ENCODE measurements at places on chromosomes 2 and 18.

DNA sequence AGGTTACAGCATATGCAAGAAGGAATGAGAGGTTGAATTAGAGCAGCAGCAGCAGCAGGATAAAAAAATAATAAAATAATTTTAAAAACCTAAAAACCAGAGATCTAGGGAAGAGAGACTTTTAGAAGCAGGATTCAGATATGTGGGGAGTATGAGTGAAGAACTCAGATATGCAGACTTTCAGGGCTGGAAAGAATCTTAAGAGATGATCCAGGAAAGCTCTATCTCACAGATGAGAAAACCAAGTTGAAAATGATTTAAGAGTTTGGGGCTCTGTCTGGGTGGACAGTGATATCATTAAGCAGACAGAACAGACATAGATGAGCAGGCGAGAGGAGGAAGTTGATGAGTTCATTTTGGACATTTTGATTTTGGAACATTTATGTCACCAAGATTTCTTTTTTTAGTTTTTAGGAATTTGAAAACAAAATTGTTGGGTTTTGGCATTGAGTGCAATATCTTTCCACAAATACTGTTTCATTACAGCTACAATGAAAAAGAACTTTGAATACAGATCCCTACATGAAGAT, 31.8 kb downstream of the BCL2 start:
- no peak for DNase-seq

GRCh38 chr2:149716687-149717086, 129.1 kb upstream of the MMADHC start:
- no peak for DNase-seq

GRCh38 chr2:190854726-190855125, 25.9 kb upstream of the GLS start:
- no peak for DNase-seq

DNA sequence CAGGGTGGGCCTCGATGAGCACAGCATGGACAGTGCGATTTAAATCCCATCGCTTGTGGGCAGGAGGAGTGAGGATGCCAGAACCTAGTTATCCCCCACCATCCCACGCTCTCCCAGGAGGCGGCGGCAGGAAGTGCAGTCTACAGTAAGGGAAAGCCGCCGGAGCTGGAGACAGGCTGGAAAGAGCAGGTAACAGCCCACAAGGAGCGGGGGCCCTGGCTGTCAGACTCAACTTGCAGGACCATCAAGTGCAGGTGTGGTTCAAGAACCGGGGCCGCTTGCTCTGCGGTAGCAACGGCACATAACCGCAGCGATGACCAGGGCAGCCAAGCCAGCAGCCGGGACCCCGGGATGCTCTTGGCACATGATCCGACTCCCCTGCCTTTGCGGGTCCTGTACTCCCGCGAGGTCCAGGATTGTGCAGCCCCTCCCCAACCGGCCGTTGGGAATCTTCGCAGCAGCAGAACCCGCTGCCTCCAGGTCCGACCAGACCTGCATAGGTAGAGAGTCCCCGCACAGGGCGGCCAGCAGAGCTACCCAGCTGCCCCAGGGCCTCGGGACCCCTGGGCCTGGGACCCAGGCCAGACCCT, 82.1 kb downstream of the BIN1 start:
- DNase-seq: peak; percentile 75

DNA sequence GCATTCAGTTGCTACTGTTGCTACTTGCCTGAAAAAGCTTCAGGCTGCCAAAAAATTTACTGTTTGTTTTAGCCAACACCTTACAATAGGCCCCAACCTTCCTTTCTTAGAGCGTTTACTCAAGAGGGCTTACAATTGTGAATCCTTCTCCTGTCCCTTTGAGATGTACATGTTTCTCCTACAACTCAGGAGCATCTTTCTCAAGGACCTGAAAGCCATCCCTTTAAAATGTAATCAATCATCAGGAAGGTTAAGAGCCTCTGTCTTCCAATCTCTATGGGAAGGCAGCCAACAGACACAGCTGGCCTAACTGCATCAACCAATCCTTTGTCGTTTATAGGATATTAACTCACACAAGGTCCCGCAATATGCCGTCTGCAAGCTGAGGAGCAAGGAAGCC, 3.4 kb upstream of the IER3IP1 start:
- no peak for DNase-seq

DNA sequence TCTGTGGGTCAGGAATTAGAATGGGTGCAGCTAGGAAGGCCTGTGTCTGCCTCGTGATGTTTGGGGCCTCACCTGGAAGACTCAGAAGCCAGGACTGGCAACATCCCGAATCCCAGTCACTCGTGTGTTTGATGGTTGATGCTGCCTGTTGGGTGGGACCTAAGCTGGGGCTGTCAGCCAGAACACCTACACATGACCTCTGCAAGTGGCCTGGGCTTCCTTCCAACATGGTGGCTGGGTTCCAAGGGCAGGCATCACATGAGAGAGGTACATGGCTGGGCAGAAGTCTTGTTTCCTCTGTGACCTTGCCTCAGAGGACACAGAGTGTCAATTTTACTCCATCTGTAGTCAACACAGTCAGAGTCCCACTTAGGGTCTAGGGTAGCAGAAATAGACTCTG, 177.8 kb downstream of the GBX2 start:
- no peak for DNase-seq

DNA sequence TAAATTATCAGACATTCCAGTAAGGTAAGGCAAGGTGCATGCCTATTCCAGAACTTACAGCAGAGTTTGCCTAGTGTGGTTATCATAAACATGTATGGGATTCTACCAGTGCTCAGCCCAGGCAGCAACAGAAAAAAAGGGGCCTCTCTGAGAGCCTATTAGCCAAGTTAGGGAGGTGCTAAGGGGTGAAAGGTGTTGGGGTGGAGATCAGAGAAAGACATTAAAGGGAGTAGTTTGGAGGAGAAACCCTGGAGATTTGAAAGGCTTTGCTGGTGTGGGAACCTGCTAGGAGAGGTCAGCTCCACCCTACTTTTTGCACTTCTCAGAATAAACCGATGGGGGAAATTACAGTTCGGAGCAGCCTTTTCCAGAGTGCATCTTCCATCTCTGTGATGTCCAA, 2.9 kb downstream of the ARPC2 start:
- no peak for DNase-seq

DNA sequence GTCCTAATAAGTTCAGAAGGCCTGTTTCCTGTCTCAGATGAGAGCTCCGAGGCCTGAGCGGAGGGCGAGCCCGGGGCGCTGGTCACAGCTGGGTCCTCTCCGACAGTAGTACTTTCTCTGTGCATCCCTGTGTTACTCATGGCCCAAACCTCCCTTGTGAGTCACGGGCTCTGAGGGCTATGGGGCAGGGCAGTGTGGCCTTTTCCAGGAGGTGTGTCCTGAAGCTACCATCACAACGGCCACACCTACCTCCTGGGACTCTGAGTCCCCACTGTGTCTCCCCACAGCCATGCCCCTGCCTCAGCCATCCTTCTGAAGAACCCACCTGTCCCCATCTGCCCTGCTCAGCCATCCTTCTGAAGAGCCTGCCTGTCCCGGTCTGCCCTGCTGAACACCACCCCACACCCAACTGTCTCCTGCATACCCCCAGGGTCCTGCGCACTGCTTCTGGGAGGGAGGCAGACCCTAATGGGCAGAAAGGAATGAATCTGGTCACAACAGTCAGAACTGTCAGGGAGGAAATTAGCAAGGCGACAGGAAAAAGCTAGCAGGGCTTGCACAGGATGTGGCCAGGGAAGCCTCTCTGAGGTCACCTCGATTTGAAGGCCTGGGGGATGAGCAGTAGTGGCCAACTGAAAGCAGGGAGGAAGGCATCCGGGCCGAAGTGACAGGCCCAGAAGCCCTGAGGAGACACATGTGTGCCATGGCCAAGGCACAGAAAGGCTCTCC, 145.4 kb upstream of the RIOK3 start:
- peak; percentile 94 for DNase-seq

- DNase-seq: no peak
These were observed 328.2 kb downstream of the SETBP1 start for GRCh38 chr18:45008694-45009413.

- DNase-seq: no peak
These were observed 141.1 kb downstream of the PARD3B start for GRCh38 chr2:204686406-204686805.

DNA sequence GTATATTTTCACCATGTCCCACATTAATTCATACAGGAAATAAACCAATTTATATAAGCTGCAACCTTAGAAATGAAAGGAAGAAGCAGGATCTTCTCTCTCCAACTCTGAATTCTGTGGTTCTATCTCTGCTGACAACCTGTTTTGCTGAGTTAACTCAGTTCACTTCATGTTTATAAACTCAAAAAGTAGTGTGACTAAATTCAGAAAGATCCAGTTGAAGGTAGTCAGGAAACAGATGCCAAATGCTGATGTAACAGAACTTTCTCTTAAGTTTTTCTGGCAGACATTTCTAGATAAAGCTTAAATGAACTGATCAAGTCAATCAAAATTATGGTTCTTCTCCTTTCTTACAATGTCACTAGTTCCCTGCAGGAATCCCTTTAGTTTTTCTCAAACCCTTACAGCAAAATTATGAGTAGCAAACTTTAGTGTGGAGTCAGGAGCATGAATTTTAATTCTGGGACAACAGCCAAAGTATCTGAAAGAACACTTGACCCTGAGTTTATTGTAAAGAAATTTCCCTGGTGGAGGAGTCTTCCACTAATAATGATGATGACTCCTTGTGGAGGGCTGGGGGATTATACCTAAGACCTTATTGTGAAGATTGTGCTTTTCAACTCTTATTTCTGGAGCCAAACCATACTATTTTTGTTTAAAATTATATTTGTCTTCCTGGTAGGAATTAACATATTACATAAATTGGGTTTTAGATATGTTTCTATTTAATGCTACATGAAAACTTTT, 216.9 kb downstream of the MYO3B start:
- peak; percentile 11 for DNase-seq

DNA sequence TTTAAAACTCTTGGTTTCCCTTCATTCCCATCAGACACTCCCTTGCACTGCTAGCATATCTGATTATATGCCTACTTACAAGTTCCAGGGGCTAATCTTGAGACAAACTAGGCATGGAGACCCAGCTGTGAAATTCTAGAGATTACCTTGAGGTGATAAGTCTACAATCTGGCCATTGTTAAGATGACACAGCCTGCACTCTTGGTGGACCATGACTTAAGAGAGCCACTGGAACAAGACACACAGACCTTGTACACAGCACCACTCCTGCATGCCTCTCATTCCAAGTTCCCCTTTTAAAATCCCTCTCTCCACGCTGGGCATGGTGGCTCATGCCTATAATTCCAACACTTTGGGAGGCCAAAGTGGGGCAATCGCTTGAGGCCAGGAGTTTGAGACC, 387.2 kb upstream of the DCC start:
- DNase-seq: no peak

DNA sequence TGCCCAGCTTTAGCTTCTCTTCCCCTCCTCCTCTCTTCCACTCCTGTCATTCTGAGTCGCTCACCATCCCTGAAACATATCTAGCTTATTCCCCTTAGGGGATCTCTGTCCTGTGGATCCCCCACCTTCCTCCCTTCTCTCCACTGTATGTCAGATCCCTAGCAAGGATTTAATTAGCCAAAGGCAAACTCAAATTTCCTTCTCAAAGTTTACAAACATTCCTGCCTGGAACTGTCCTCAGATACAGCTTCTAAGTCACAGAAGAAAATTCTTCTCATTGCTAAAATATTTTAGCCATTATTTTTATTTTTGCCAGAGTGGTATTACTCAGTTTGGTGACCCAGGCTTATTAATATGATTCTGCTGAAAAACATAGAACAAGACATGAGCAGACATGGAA, 315.3 kb downstream of the CYP26B1 start:
- no peak for DNase-seq

GRCh38 chr2:239666855-239667376, 266.1 kb upstream of the HDAC4 start:
- no peak for DNase-seq

DNA sequence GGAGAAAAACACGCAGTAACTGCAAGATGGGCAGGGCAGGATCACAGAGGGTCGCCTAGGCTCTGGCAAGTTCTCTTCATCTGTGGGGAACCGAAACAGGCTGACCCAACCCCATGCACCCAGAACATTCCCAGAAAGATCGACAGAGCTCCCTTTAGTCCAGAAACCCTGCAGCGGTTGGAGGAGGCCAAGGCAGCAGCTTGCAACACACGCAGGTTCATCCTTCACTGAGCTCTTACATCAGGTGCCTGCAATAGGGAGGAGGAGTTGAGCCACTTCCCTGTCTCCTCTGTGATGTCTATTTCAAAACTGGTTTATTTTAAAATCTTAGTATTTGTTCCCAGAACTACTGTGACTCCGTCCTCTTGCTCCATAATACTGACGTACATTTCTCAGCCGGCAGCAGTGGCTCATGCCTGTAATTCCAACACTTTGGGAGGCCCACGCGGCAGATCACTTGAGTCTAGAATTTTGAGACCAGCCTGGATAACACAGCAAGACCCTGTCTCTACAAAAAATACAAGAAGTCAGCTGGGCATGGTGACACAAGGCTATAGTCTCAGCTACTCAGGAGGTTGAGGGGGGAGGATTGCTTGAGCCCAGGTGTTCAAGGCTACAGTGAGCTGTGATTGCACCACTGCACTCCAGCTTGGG, 11.5 kb upstream of the SLC11A1 start:
- no peak for DNase-seq

- peak; percentile 81 for DNase-seq
These were observed 143.0 kb downstream of the ZNF516 start for GRCh38 chr18:76351961-76352581.

DNA sequence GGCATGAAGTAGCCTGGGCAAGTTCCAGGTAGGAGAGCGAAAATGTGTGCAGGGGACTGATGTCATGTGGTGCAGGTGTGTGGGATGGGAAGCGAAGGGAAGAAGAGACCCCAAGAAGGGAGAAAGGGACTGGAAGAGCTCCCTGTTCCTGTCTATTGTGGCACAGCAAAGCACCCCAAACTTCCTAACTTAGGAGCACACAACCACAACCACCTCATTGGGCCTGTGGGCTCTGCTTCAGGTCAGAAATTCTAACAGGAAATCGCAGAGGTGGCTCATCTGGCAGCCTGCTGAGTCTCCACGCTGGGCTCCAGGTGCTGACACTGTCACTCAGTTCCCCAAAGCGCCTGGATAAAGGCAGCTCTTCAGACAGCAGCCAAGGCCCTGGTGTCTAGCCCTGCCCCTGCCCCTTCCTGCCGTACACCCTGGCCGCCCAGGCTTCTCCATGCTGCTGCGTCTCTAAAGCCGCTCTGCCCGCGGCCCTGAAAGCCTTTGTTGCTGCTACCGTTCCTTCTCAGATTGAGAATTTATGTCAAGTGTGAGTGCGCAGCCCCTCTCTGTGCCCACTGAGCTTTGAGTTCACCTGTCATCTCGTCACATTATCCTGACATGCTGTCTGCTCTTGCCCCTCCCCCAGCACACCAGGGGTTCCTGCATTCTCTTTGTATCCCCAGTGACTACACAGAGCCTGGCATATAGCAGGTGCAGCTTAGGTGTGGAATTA, 140.2 kb upstream of the BCL2L11 start:
- DNase-seq: no peak

- peak; percentile 88 for DNase-seq
These were observed 60.5 kb upstream of the POMC start for GRCh38 chr2:25228848-25229278.

All from ELR (cell line).